Memory B cell (primary cell): ENCODE measurements at places on chromosomes 7 and 10.

- peak overlapping the region; percentile 67 for H3K4me3 ChIP-seq
- H3K36me3 ChIP-seq, result no peaks in the 10 kb centered on the region
- H3K4me1 ChIP-seq, result peaks cover 8% of the 10 kb centered on the region
- H3K27me3 ChIP-seq, result peaks cover 14% of the 10 kb centered on the region
- H3K27ac ChIP-seq, result no peak overlapping the region
Observed at GRCh38 chr7:29193316-29194205, 1.0 kb upstream of the CHN2 start.

GRCh38 chr10:114285961-114286441, 46.9 kb downstream of the VWA2 start:
- no peaks in the 10 kb centered on the region for H3K4me1 ChIP-seq
- H3K27ac ChIP-seq, result no peak overlapping the region
- H3K4me3 ChIP-seq, result no peak overlapping the region
- H3K36me3 ChIP-seq, result no peaks in the 10 kb centered on the region
- H3K27me3 ChIP-seq, result no peaks in the 10 kb centered on the region

DNA sequence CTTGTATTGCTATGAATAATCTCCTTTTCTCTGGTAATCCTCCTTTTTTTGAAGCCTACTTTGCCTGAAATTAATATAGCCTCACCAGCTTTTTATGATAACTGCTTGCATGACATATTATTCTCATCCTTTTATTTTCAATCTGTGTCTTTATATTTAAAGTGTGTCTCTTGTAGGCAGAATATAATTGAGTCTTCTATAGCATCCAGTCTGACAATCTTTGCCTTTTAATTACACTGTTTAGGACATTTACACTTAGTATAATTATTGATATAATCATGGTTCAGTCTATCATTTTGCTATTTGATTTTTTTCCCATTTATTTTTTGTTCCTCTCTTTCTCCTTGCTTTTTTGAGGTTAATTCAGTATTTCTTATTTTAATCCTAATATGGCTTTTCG, 240.9 kb upstream of the HPS1 start:
- no peak overlapping the region for H3K4me3 ChIP-seq
- H3K27ac ChIP-seq, result no peak overlapping the region
- no peaks in the 10 kb centered on the region for H3K4me1 ChIP-seq
- no peak for DNase-seq
- peaks cover 9% of the 10 kb centered on the region for H3K27me3 ChIP-seq

DNA sequence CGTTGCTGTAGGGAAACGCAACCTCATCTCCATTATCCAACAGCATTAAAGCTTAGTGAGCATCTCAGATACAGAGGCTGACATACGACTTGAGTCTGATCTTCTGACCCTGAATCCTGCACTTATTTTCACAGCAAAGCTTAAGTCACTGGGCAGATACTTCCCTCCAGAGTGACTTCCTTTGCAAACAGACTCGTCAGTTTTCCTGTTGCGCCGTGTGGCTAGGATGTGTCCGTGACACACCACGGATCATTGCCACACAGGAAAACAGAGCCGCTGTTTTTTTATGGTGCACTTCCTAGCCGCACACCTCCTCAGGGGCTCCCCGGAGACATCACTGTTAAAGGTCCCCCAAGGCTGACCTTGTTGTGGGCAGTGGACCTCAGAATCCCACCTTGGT, 94.9 kb upstream of the MKI67 start:
- no peaks in the 10 kb centered on the region for H3K4me1 ChIP-seq
- no peak overlapping the region for H3K4me3 ChIP-seq
- peaks cover 6% of the 10 kb centered on the region for H3K27me3 ChIP-seq

- no peak overlapping the region for H3K27ac ChIP-seq
- H3K4me1 ChIP-seq, result peaks cover 24% of the 10 kb centered on the region
- no peak overlapping the region for H3K4me3 ChIP-seq
- peaks cover 7% of the 10 kb centered on the region for H3K36me3 ChIP-seq
- DNase-seq, result no peak
Observed at GRCh38 chr7:144777005-144777839, 58.6 kb downstream of the TPK1 start.

DNA sequence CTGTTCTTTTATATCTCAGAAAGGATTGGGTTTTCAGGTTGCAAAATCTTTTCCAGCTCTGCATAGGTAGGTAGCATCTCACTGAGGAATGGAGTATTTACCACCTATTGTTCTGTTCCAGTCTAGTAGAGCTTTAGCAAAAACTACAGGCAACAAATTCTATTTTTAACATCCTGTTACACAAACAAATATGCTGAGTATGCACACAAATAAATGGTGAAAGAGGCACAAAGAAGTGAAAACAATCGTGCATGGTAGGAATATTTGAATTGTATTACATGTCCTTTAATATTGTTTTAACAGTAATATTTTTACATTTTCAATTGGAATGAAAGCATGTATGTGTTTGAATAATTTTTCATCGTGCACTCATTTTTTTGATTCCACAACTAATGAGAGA, 14.5 kb upstream of the MIOS start:
- peaks cover 16% of the 10 kb centered on the region for H3K36me3 ChIP-seq
- no peaks in the 10 kb centered on the region for H3K27me3 ChIP-seq
- H3K27ac ChIP-seq, result no peak overlapping the region
- H3K4me1 ChIP-seq, result no peaks in the 10 kb centered on the region
